Motor neuron (in vitro differentiated cells): ENCODE measurements at places on chromosomes 3 and 15. TPM values are rescaled to one million over a fixed set of nuclear protein-coding genes. Genes with fewer than 3 reads are reported as not detected.

Gene ACKR2
- 0.83 and 0.87 TPM in 2 replicates for total RNA-seq

Gene CPB1
- total RNA-seq = 0.11 and 0.25 TPM in 2 replicates

Gene CACNA1D
- 14.4 TPM in 2 replicates for total RNA-seq

Gene EXD1
- total RNA-seq = 0.14 and 0.25 TPM in 2 replicates
